Glomerular endothelial cell (primary cell): ENCODE measurements at places on chromosomes 11 and 22.

DNA sequence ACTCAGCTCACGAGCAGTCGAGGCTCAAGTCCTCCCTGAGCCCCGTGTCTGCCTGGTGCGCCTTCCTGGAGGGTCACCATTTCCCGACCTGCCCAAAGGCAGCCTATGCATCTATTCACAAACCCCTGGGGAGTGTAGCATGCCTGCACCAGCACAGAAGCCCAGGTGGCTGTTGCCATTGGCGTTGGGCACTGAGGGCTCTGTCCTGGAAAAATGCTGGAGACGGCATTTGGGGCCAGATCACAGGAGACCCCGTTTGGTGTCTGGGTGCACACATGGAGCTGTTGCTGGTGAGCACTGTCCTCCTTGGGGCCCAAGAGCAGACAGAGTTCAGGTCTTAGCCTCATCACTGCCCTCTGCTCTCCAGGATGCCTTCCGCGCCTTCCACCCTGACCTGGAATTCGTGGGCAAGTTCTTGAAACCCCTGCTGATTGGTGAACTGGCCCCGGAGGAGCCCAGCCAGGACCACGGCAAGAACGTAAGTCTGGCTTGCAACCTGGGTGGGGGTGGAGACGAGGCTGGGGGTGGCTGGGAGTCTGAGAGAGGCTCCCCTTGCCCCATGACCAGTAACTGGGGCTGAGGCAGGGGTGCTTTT, 9.4 kb downstream of the FADS2 start:
- DNase-seq = no peak

- no peak for DNase-seq
These were observed 116.6 kb downstream of the PLEKHA7 start for GRCh38 chr11:16897470-16898061.

DNA sequence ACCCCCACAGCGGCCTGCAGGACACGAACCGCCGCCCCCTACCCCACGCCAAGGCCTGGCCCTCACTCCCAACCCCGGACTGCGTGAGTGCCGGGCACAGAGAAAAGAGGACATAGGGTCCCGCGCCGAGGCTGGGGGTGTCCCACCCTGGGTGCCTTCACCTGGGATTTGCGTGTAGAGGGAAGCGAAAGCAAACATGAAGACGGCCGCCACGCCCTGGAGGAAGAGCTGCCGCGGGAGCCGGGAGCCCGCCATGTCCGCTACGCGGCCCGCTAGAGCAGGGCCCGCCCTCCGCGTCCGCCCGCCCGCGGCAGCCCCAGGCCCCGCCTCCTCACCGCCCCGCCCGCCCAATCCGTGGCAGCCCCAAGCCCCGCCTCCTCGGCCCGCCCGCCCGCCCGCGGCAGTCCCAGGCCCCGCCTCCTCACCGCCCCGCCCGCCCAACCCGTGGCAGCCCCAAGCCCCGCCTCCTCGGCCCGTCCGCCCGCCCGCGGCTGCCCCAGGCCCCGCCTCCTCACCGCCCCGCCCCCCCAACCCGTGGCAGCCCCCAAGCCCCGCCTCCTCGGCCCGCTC, at the start of gene LMF2:
LMF2 (minus strand) TSS at position 282 of the 570 bp plus-strand sequence; CDS start at position 255, 27 bp downstream.
- no peak for DNase-seq

DNA sequence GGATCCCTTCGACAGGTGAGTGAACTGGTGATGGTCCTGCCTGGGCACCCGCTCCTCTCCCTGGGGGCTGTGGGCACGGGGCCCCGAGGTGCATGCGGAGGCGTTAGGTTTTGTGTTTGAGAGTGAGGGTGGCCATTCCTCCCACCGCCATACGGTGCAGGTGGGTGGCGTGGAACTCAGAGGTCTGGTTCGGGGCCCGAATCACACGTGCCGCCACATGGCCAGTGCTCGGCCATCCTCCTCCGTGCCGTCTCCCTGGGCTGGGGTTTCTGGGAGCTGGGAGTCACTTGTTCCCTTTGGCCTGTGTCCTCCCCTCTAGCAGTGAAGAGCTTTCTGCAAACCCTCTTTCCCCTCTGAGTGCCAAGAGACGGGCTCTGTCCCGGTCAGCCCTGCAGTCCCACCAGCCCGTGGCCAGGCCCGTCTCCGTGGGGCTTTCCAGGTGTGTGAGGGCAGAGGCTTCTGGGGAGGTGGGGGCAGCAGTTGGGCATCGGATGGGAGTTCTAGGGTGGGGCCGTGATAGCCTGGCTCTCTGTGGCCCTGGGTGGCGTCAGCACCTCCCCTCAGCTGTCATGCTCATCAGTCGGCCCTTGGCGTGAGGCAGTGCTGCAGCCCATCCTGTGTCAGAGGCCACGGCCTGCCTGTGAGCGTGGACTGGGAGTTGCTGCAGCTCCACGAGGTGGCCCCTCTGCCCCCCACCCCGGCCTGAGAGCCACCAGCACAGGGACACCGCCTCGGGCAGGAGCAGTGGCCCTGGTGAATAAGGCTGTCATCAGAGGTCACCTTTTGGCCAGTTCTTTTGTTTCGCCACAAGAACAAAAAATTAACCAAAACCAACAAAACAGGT, 10.2 kb downstream of the IRF7 start:
- DNase-seq = no peak

DNA sequence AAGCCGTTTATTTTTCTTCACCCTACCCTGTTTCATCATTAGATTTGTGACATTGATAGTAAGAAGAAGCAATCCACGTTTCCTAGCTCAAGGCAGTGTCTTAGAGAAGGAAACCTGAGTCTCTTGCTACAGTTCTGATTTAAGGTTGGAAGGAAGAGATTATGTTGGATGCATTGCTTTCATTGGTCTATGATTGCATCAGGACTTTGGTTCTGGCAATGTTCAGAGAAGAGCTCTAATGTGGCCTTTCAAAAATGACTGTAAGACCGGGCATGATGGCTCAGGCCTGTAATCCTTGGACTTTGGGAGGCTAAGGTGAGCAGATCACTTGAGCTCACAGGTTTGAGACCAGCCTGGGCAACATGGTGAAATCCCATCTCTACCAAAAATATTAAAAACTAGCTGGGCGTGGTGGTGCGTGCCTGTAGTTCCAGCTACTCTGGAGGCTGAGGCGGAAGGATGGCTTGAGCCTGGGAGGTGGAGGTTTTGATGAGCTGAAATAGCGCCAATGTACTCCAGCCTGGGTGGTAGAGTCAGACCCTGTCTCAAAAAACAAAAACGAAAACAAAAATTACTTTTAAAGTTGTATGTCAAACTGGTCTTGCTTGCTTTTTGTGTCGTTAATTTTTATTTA, 4.1 kb downstream of the NUCB2 start:
- no peak for DNase-seq

GRCh38 chr11:122145715-122146274, 29.8 kb upstream of the BLID start:
- DNase-seq = no peak

DNA sequence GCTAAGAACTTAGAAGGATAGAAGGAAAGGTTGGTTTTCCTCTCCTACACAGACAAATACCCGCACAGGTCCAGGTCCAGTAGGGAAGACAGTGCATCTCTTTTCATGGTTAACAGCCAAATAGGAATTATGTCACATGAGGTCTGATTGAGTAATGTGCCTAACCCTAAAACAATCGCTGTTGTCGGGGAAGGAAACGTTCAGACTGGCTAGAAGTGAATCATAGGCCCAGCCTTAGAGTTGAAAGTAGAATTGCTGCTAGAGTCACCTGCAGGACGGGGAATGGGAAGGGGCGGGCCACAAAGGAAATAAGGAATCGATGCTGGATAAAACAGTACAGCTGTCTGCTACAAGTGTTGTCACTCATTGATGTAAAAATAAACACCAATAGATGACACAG, 12.4 kb upstream of the HTATIP2 start:
- no peak for DNase-seq

DNA sequence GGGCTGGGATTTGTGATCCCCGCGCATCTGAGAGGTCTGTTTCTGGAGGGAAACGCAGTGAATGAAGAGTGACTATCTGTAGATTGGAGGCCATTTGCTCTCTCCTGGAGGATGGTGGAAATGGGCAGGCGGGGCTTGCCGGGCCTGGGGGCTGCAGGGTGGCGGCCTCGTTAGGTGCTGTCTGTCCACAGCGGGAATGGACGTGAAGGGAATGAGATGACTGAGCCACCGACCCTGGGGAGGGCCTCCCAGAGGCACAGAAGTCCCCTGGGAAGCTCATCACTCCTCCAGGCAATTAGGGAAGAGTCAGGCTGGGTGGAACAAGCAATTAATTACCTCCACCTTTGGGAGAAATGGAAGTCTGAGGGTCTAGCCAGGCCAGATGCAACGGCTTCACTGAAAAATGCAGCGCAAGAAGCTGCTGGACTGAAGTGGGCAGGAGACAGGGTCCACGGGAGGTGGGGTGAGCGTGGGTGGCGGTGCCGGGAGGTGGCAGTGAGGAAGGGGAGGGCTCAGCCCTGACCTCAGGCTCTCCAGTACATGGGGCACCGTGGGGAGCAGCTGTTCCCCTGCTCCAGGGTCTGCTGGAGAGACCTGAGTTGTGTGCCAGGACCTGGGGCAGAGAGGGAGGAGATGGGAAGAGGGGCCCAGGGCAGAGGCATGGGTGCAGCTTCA, 524.5 kb downstream of the BRD1 start:
- DNase-seq = no peak

GRCh38 chr11:71250523-71251150, 1.7 kb downstream of the SHANK2 start:
- DNase-seq = no peak

GRCh38 chr22:19961201-19961580, 19.6 kb upstream of the TXNRD2 start:
- DNase-seq = no peak

DNA sequence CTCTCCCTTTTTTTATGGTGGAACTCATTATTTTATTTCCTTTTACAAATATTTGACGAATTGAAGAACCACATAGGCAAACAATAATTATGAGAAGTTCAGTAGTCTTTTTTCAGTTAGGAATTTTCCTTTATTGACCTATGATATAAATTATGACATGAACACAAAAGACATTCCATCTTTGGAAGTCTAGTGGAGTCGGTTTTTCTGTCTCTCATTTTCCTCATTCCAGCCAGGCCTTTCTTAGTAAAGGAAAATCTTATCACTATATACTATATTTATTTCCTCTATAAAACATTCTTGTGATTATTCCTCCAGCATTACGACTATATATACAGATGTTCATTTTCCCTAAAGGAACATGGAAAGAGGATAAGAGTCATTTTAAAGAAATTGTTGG, 1046.1 kb downstream of the DLG2 start:
- DNase-seq = no peak
